ENCODE measurements at places on chromosomes 6 and 20.

DNA sequence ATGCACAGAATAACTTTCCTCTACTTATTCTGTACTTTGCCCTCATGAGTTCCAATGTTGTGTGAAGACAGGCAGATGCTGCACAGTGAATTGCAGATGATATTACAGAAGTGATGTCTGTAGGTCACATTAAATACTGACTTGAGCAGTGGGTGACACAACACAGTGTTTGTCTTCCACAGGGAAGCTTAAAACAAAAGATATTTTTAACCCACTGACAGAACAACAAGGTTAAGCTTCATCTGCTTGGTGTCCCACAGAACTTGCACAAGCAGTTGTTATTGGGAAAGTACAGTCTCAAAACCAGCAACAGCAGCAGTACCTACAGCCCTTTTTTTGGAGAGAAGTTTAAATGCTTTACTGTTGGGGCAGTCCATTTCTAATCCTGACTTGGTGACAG, 10.5 kb downstream of the SUMO4 start:
- no peak for DNase-seq

DNA sequence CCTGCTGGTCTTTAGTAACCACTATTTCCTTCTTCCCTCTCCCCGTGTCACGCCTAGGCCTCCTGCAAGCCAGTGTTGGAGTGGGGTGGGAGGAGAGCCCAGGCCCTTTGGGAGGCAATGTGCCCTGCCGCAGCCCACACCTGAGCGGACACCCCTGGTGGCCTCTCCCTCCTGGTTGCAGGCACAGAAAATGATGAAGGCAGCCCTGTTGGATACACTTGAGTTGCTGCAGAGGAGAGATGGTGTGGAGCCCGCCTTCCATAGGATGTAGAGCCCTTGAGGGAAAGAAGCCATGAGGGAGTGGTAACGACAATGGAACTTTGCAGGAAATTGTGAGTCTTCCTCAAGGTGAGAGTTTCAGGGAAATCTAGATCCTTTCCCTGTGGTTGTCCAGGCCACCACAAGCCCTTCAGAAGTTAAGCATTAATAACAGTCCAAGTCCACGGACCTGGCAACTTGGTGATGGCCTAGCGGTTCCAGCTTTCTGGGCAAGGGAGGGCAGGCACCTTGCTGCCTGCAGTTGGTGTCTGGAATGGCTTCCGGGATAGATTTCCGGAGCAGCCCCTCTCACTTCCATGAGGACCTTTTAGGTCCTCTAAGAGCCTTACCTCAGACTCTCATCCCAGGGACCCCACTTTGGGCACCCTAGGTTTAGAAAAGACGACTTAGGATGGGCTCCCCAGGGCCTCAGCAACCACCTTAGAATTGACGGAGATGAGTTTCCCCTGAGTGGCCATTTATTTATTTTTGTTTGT, 67.3 kb upstream of the NXT1 start:
- no peak for DNase-seq

GRCh38 chr20:62405108-62405980, 1.7 kb downstream of the CABLES2 start:
- DNase-seq, result no peak

DNA sequence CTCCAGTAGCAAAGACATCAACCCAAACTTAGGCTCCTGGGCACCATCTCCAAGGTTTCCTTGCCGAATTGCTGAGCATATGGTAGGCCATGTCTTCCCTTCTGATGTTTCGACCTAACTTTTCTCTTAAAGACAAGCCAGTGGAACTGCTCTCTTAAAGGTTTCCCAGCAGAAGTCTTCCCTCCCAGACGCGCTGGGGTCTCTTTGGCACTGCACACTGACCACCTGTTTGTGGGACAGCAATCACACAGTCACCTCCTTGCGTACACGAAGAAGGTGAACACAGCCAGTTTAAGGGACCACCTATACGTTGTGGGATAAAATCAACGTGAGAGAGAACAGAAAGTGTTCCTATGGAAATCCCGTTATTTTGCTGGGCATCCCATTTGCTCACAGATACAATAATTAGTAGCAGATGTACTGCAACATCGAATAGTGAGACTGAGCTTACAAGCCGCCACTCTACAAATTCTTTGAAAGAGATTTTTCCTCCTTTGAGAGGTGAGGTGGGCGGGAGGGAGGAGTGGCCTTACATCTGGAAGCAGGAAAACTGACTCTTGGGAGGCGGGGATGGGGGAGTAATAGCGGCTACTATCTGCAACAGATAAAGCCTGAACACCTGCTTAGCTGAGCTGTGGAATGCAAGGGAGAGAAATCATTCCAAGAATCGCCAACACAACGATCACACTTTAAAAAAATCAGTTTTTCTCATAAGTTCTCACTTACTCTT, 9.9 kb downstream of the GRIK2 start:
- DNase-seq, result no peak

GRCh38 chr20:44460795-44461141, 14.9 kb upstream of the TTPAL start:
- no peak for DNase-seq

DNA sequence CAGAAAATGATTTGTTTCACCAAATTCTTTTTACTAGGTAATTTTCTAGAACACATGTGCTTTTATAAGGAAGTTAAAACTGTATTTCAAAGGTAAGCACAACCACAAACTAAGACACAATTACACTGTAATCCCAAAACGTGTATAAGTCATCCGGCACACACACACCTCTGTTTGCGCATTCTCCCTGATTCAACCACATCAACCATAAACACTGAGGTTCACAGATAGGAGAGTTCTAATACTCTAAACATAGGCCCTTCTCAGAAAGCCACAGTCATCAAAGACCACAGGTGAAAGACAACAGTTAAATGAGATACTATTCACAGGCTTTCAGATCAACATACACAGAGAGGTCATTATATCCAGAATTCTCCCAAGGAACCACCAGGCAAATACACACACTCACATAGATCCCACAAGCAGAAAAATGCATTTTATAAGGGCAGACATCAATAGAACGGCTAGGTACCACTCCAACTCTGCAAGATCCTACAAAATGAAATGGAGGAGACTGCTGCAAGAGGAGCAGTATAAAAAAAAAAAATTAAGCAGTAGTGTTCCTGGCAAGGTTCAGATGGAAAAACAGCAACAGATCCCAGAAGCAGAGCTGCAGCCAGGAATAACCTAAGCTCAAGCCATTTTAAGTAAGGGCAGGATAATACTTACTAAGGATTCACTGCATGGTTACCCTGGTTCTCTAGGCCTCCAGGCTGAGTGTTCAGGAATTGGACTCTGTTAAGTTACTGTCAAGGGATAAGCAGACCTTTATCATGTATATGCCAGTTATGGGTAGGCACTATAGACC, 6.6 kb upstream of the FBXO9 start:
- DNase-seq, result no peak
